Calu3 (cell line): ENCODE measurements at places on chromosomes 12 and 14.

- H3K27me3 ChIP-seq: no peaks in the 10 kb centered on the region
- no peak for DNase-seq
- no peak overlapping the region for H3K4me3 ChIP-seq
- H3K27ac ChIP-seq: no peak overlapping the region
- H3K4me1 ChIP-seq: no peaks in the 10 kb centered on the region
Observed at GRCh38 chr12:123529686-123530085, 3.8 kb downstream of the RILPL1 start.

GRCh38 chr12:104309446-104309993 lies 6.0 kb downstream of the EID3 start:
- peaks cover 65% of the 10 kb centered on the region for H3K4me1 ChIP-seq
- H3K27me3 ChIP-seq: no peaks in the 10 kb centered on the region
- peaks cover 88% of the 10 kb centered on the region for H3K36me3 ChIP-seq

DNA sequence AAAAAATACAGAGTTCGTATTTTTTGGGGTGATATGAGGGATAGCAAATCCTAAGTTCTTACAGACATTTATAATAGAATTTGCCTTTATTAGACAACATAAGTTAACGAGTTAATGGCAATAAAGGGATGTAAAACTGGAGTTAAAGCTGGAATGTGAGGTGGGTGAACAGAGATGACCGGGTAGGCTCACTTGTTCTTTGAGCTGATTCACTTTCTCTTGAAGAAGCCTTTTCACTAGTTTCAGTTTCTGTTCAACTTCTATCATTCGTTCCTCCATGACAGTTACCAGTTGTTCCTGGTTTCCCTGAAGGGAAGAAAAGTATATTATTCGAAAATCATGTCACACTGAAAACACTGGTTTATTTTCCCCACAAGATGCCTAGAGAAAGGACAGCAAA lies 57.7 kb upstream of the SAV1 start:
- H3K4me1 ChIP-seq: no peaks in the 10 kb centered on the region
- H3K36me3 ChIP-seq: peaks cover 4% of the 10 kb centered on the region
- no peak overlapping the region for H3K4me3 ChIP-seq
- no peak overlapping the region for H3K27ac ChIP-seq

DNA sequence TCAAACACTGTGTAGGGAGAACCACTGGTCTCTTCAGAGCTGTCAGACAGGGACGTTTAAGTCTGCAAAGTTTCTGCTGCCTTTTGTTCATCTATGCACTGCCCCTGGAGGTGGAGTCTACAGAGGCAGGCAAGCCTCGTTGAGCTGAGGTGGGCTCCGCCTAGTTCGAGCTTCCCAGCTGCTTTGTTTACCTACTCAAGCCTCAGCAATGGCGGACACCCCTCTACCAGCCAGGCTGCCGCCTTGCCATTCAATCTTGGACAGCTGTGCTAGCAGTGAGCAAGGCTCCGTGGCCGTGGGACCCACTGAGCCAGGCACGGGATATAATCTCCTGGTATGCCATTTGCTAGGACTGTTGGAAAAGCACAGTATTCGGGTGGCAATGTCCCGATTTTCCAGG lies 24.6 kb upstream of the YBX3 start:
- no peak for DNase-seq
- H3K4me1 ChIP-seq: peaks cover 19% of the 10 kb centered on the region
- no peaks in the 10 kb centered on the region for H3K36me3 ChIP-seq
- H3K4me3 ChIP-seq: no peak overlapping the region
- no peak overlapping the region for H3K27ac ChIP-seq

DNA sequence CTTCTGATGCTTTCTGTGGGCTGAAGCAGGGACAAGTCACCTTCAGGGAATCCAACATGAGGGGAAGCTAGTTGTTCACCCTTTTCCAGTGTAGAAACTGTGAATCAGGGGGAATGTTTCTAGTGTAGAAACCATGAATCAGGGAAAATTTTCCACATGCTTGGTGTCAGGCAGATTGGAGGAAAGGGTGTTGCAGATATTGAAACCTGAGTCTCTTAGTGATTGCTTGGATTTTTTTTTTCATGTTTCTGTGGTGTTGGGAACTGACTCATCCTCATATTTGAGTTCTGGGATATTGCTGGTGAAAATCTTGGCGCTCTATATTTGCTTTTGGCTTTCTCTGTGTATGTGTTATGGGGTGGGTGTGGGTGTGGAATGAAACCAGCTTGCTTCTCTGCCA lies 144.5 kb upstream of the FBXO33 start:
- DNase-seq: no peak
- no peaks in the 10 kb centered on the region for H3K36me3 ChIP-seq
- H3K27ac ChIP-seq: no peak overlapping the region
- H3K4me3 ChIP-seq: no peak overlapping the region
- H3K27me3 ChIP-seq: no peaks in the 10 kb centered on the region

- no peak for DNase-seq
- peaks cover 25% of the 10 kb centered on the region for H3K27me3 ChIP-seq
- peaks cover 17% of the 10 kb centered on the region for H3K36me3 ChIP-seq
- no peak overlapping the region for H3K4me3 ChIP-seq
- H3K27ac ChIP-seq: no peak overlapping the region
- H3K4me1 ChIP-seq: peaks cover 20% of the 10 kb centered on the region
Observed at GRCh38 chr12:57629897-57630471, 3.0 kb downstream of the B4GALNT1 start.

DNA sequence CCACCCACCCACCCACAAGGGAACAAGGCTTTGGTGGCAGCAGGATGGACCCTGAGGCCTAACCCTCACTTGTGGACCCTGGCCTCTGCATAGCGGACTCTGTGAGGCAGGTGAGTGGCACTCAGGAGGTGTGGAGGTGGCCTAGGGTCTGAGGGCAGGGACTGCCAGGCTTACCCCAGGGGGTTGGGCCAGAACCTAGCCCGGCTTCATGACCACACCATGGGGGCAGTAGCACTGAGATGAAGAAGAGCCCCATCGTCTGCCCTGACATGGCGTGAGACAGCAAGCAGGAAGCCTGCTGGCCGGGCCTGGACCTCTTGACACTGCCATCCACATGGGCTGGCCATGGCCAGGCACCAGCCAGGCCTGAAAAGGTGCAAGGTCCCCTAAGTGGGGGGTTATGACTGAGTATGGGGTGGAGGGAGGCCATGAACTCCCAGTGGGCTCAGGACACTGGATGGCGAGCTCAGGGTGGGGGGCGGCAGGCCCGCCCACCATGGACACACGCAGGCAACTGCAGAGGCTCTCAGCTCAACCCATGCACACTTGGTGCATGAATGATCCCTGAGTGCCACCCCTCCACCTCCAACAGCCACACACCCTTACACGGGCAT lies 29.3 kb downstream of the JAG2 start:
- no peaks in the 10 kb centered on the region for H3K27me3 ChIP-seq
- H3K4me3 ChIP-seq: no peak overlapping the region
- DNase-seq: no peak
- H3K36me3 ChIP-seq: peaks cover 11% of the 10 kb centered on the region
- no peak overlapping the region for H3K27ac ChIP-seq

- H3K36me3 ChIP-seq: no peaks in the 10 kb centered on the region
- no peak for DNase-seq
- H3K4me1 ChIP-seq: no peaks in the 10 kb centered on the region
- no peak overlapping the region for H3K4me3 ChIP-seq
Observed at GRCh38 chr12:1553536-1553935, 40.8 kb downstream of the FBXL14 start.

DNA sequence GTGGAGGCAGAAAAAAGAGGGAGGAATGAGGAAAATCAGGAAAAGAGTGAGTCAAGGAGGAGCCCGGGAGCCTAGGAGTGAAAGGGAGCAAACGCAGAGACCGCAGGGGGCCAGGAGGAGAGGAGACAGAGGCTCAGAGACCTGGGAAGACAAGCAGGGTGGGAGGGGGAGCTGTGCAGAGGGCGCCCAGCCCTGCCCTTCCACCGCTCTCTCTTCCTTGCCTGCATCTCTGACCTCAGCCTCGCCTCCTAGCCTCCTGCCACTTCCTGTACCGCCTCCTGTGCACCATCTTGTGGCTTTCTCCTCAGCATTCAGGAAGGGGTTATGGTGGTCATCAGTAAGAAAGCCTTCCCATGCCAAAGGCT lies 1.3 kb downstream of the CLSTN3 start:
- H3K4me3 ChIP-seq: peak overlapping the region; percentile 97
- H3K27ac ChIP-seq: no peak overlapping the region
- H3K4me1 ChIP-seq: peaks cover 20% of the 10 kb centered on the region

- no peaks in the 10 kb centered on the region for H3K36me3 ChIP-seq
- H3K4me3 ChIP-seq: no peak overlapping the region
- no peak for DNase-seq
- no peaks in the 10 kb centered on the region for H3K4me1 ChIP-seq
- H3K27me3 ChIP-seq: no peaks in the 10 kb centered on the region
Observed at GRCh38 chr12:102596687-102597086, 116.3 kb upstream of the IGF1 start.

DNA sequence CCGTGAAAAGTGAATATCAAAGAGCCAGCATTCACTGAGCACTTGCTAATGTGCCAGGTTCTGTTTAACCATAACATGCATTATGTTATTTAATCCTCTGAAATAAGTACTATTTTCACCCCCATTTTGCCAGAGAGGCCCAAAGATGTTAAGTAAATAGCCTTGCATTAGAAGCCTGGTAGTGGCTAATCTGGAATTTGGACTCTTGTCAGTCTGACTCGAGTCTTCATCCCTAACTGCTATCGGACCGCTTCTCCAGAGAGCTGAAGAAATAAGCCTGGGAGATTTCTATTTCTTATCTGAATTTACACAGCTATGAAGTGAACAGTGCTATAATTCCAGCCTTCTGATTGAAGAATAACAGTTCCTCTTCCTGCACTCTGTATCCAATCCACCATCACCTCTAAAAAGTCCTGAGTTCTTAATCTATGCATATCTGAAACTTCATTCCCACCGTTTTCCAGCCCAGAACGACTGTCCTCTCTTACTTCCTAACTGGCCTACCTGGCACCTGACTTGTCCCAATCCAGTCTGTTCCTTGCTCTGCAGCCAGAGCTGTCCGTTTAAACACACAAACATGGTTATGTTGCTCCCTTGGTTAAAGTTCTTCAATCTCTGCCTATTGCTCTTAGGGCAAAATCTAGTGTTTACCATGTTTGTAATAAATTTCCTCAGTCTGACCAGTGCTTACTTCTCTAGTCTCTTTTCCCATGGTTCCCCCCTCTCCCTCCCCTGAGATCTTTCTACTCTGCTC lies 2.3 kb downstream of the POLR3B start:
- no peak overlapping the region for H3K27ac ChIP-seq
- peaks cover 17% of the 10 kb centered on the region for H3K4me1 ChIP-seq
- H3K36me3 ChIP-seq: peaks cover 17% of the 10 kb centered on the region
- H3K27me3 ChIP-seq: no peaks in the 10 kb centered on the region

GRCh38 chr14:65846196-65846868 lies 433.8 kb downstream of the FUT8 start:
- no peak overlapping the region for H3K4me3 ChIP-seq
- H3K27me3 ChIP-seq: peaks cover 15% of the 10 kb centered on the region
- H3K36me3 ChIP-seq: no peaks in the 10 kb centered on the region

- DNase-seq: no peak
- no peak overlapping the region for H3K27ac ChIP-seq
- no peaks in the 10 kb centered on the region for H3K27me3 ChIP-seq
- H3K36me3 ChIP-seq: no peaks in the 10 kb centered on the region
- H3K4me1 ChIP-seq: no peaks in the 10 kb centered on the region
- no peak overlapping the region for H3K4me3 ChIP-seq
Observed at GRCh38 chr14:93527203-93527607, 96.5 kb downstream of the UNC79 start.

GRCh38 chr12:128825835-128826234 lies 2.1 kb upstream of the SLC15A4 start:
- H3K36me3 ChIP-seq: peaks cover 23% of the 10 kb centered on the region
- DNase-seq: no peak
- no peak overlapping the region for H3K27ac ChIP-seq
- no peaks in the 10 kb centered on the region for H3K27me3 ChIP-seq
- peaks cover 15% of the 10 kb centered on the region for H3K4me1 ChIP-seq
- no peak overlapping the region for H3K4me3 ChIP-seq
